ENCODE measurements at places on chromosomes 16 and 17.

- no peak for DNase-seq
Observed at GRCh38 chr17:72771734-72772133, 320.8 kb downstream of the SLC39A11 start.

GRCh38 chr17:37174205-37174604, 201.6 kb upstream of the C17orf78 start:
- DNase-seq = no peak

GRCh38 chr16:27676839-27677238, 126.9 kb downstream of the KATNIP start:
- DNase-seq = no peak

- no peak for DNase-seq
Observed at GRCh38 chr17:9414471-9414870, 161.1 kb downstream of the STX8 start.

DNA sequence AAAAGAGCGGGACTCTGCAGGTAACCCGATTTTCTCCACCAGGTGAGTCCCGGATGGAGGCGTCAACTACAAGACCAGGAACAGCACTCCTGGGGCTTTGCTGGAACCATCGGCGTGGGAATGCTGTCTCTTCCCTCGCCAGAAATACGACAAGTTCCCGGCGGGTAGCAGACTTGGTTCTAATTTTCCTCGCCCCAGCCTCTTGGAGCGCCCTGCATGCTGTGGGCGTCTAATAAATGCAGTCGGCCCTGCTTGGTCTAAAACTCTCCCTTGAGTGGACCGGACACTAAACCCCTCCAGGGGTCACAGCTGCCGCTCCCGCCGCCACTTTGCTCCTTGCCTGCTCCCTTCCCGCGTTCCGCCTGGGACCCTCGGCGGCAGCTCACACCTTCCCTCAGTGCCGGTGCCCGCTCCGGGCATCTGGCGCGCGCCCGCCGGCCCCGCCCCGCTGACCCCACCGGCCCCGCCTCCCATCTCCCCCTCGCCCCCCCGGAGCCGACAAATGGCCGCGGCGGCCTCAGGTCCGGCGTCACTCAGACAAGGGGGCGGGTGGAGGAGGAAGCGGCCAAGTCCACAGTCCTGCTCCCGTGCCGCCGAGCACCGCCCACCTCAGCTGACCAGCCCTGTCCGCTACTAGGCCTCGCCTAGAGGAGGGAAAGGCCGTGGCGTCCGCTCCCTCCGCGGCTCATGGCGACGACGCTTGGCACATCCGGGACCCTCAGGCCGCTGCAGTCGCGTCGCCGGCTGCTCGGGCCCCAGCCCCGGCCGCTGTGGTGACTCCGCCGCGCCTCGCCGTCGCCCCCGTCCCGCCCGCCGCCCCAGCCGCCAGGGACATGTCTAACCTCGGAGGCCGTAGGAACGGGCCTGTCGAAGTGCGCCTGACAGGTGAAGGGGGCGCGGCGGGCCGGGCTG, 65.8 kb downstream of the KPNA2 start:
- DNase-seq = peak; percentile 76

DNA sequence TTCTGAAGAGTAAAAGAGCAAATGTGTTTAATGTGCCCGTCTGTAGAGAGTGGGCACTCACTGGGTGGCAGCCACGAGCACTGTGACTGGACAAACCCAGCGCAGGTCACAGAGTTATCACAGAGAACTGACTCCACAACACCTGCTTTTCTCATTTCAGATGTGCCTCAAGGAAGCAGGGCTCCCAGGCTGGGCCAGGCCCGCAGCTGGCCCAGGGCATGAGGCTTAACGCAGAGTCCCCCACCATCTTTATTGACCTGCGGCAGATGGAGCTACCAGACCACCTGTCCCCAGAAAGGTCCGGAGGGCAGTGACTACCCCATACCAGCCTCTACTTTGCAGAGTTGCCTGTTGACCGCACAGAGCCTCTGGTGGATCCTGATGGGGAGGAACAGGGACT, 11.9 kb downstream of the DNAAF8 start:
- DNase-seq = no peak

Data from stimulated activated CD4-positive, alpha-beta T cell treated with anti-CD3 and anti-CD28 coated beads, Interleukin-2, amount 100 ng/mL, for 24 hours (primary cell).